ENCODE measurements at places on chromosomes 6 and 20.
A peak's percentile ranks its signal among the peaks of the same experiment; 100 is the strongest.

DNA sequence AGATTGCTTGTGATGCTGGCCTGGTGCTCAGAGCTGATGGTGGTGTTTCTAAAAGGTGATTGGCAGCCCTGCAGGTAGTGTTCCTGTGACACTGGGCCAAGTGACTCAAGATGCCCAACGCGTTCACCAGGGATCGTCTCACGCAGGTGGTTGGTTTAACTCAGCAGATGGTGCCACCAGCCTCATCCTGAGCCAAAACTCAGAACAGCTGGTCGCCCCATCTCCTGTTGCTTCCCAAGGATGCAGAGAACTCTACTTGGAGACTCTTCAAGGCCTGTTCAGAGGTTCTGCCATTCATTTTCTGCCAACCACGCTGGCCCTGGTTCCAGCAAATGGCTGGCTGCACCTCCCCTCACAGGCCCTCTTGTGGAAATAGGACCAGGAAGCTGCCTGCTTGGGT, 394.4 kb downstream of the CDH26 start:
- no peak for DNase-seq

DNA sequence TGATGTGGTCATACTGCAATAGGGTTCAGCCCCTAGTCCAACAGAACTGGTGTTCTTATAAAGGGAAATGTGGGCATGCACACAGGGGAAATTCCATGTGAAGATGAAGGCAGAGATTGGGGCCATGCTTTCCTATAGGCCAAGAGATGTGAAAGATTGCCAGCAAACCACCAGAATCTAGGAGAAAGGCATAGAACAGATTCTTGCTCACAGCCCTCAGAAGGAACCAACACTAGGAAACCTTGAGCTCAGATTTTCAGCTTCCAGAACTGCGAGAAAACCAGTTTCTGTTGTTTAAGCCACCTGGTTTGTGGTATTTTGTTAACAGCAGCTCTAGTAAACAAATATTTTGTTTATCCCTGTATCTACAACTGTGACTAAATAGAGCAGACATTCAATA, 197.6 kb upstream of the CITED2 start:
- no peak for DNase-seq

- no peak for DNase-seq
Observed at GRCh38 chr20:20549704-20550103, 162.7 kb downstream of the RALGAPA2 start.

DNA sequence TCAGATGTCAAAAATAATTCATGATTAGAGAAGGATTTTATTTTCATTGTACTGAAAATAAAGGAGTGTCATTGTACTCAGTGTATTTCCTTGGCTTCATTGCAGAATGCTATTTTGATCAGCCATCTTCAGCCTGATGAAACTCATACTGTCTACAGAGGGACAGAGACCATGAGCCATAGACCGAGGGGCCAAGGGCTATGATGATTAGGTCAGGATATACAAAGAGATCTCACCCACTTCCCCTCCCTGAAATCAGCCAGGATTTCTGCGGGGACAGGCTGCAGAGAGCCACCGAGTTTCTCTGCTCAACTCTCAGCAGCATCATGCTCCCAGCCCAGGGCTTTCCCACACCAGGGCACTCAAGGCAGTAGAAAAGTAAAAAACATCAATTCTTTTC, 47.0 kb downstream of the ALDH8A1 start:
- DNase-seq = no peak

- no peak for DNase-seq
Observed at GRCh38 chr6:31081872-31082271, 30.5 kb downstream of the C6orf15 start.

GRCh38 chr20:2693286-2694007, 867 bp downstream of the EBF4 start:
- peak; percentile 52 for DNase-seq

GRCh38 chr6:27568226-27568897, 95.5 kb upstream of the ZNF184 start:
- no peak for DNase-seq

- DNase-seq = no peak
Observed at GRCh38 chr6:64249115-64249514, 613.5 kb downstream of the PHF3 start.

DNA sequence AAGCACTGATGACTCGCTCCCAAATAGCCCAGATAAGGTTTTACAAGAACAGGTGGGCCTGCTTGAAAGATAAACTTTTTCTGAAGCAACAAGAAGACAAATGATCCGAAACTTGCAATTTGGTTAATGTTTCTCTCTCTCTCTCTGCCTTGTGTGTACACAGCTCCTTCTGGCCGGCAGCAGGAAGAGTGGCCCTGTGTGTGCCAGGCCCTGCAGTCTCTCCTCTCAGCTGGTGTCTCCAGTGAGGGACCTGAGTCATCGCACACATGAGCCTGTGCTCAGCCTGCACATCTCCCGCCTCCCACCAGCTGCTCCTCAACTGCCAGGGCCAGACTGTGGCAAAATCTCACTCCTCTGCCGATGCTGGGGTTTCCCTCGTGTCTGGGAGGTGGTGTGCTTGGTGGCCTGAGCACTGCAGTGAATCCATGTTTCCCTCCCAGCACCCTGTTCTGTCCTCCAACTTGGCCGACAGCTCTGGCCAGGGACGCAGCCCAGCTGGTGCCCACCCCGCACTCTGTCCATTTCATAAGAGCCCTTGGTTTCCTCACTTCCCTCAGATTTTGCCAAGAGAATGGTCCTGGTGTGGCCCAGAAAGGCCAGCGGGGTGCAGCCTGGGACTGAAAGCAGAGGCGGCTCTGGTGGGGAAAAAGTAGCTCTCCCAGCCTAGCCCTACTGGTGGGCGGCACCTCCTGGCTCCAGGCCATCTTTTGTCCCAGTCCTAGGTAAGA, 49.4 kb downstream of the ERMARD start:
- DNase-seq = no peak

GRCh38 chr6:3759646-3760232, 8.2 kb upstream of the PXDC1 start:
- DNase-seq = no peak

- DNase-seq = no peak
Observed at GRCh38 chr6:138865480-138866109, 69.7 kb downstream of the ECT2L start.

- peak; percentile 5 for DNase-seq
Observed at GRCh38 chr6:142112451-142113061, 20.2 kb upstream of the GJE1 start.

- DNase-seq = no peak
Observed at GRCh38 chr6:41921712-41921998, 356 bp downstream of the BYSL start.

GRCh38 chr6:140731741-140732140, 1357.3 kb upstream of the CITED2 start:
- no peak for DNase-seq

GRCh38 chr20:17298171-17298570, 71.3 kb downstream of the PCSK2 start:
- no peak for DNase-seq

DNA sequence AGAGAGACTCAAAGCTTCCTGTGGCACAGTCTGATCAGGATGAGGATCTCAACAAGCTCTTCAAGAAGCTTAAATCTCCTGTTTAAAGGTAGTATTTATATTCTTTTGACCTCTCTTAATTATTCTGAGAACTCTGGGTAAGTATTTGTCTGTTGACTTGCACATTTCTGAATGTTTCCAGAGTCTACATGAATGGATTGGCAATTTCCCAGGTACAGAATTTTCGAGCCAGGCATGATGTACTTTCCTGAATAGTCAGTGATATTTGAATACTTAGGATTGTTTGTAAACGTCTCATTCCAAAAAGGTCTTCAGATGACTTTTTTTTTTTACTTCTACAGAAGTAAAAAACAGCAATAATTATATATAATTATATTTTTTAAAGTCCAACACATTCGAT, 293.4 kb downstream of the TBC1D32 start:
- DNase-seq = no peak

Data from stimulated activated CD8-positive, alpha-beta memory T cell treated with anti-CD3 and anti-CD28 coated beads, Interleukin-12 subunit alpha, Interleukin-12 subunit beta, amount 100 ng/mL, for 4 hours (primary cell).